ENCODE measurements at places on chromosomes 4 and X. TPM values are rescaled to one million over a fixed set of nuclear protein-coding genes. Genes with fewer than 3 reads are reported as not detected.
A peak's percentile ranks its signal among the peaks of the same experiment; 100 is the strongest.

DNA sequence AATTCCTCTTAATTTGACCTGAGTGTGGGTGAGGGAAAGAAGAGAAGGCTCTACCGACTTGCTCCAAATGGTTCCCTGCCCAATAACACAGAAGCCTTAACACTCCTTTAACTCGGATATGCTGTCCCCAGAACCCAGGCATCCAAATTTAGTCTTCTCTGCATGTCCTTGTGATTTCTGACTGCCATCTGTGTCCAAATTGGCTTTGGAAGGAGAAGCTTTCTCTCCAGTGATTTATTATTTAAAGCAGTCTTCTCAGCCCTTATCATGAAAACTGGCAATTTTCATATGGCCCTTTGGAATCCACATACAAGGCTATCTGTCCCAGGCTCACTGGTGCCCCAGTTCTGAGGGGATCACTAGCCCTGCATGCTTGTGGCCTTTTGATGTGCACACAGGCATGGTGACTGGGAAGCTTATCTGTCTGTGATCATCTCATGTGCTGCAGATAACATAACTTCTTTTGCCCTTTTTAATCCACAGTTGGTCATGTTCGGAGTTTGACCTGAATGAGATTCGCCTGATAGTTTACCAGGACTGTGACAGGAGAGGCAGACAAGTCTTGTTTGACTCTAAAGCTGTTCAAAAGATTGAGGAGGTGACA, 56.7 kb downstream of the FNIP2 start:
- peaks cover 60% of the 10 kb centered on the region for H3K4me1 ChIP-seq
- peaks cover 12% of the 10 kb centered on the region for H3K36me3 ChIP-seq
- DNase-seq, result no peak
- no peaks in the 10 kb centered on the region for H3K27me3 ChIP-seq
- peak overlapping the region; percentile 59 for H3K27ac ChIP-seq
- no peak overlapping the region for H3K4me3 ChIP-seq

DNA sequence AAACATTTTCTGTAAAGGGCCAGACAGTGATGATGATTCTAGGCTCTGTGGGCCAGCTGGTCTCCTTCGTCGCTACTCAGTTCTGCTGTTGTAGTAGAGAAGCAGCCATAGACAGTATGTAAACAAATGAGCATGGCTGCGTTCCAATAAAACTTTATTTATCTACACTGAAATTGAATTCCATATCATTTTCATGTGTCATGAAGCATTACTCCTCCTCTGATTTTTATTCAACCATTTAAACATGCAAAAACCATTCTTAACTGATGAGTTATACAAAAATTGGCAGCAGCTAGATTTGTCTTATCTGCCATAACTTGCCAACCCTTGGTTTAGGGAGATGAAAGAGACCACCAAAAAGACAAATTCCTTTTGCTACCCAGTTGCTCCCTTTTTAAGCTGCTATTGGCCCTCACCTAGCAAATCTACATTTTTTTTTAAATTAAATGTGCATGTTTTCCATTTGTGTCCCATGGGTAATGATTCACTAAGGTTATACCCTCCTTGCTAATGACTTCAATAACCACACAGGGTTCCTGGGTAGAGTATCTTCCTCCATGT, 309.9 kb downstream of the DHX15 start:
- H3K4me3 ChIP-seq, result no peak overlapping the region
- no peak for DNase-seq
- H3K36me3 ChIP-seq, result no peaks in the 10 kb centered on the region
- peaks cover 14% of the 10 kb centered on the region for H3K27me3 ChIP-seq
- H3K27ac ChIP-seq, result no peak overlapping the region
- no peaks in the 10 kb centered on the region for H3K4me1 ChIP-seq

DNA sequence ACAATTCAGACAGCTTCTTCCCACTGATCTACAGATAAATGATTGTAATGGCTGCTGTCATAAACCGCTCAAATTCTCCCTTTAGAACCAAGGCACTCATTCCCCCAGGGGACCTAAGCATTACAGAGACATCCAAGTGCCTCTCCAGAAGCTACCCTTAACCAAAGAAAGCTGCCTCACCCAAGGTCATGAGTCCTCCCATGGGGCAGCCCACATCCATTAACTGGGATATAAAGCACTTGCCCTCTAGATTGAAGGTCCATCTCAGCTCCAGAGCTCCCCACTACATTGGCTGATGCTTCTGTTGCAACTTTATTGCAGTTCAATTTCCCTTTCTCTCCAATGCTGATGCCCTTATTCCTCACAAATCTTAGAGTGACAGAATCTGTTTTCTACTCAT, 40.5 kb upstream of the DCAF8L2 start:
- no peaks in the 10 kb centered on the region for H3K4me1 ChIP-seq
- H3K36me3 ChIP-seq, result no peaks in the 10 kb centered on the region
- H3K4me3 ChIP-seq, result no peak overlapping the region

USP38 gene
- 14.4 TPM for total RNA-seq

FGFR3 gene
- 0.52 TPM for total RNA-seq

DNA sequence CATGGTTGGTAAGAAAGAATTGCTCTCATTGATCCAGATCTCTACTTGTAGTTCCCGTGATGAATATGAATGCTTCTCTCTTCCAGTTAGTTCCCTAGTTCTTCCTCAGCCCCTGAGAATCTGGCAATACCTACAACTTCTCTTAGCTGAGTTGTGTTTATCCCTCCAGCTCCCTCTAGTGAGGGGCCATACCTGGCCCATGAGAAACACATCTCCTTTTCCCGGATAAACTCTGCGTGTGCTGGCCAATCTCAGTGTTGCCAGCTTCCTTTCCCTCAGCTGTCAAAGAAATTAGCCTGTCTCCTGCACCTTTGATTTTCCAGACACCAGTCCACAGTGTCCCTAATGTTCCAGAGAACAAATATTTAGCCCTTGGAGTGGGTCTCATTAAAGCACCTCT, 5.7 kb downstream of the CBLL2 start:
- H3K27ac ChIP-seq, result no peak overlapping the region
- no peak overlapping the region for H3K4me3 ChIP-seq
- H3K4me1 ChIP-seq, result no peaks in the 10 kb centered on the region

ZNF81 gene
- 7.2 TPM for total RNA-seq

DNA sequence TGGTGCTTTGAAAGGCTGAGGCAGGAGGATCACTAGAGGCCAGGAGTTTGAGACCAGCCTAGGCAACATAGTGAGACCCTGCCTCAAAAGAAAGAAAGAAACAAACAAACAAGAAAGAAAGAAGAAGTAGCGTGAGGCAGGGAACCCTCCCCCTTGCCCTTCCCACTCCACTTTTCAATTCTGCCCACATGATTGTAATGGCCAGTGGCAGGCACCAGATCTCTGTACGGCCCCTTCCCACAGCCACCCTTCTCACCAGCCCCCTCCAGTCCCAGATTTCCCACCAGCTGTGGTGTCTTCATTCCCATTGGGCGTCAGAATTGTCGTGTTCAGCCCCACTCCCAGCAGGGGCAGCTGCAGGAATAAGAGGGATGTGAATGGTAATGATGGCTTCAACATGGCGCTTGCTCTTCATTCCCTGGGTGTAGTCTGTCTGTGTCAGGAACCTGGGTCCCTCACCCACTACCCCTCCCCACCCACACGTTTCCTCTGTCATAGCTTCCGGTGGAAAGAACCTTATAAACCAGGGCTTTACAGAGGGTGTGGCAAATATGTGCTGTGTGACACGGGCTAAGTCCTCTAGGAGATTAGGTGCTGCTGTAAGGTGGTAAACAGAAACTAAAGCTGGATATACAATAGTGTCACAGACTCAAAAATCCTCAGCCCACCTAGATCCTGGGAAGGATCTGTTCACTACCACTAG, at the start of gene IL2RG:
TSS of gene IL2RG (minus strand) at position 437 of the 703 bp plus-strand sequence. CDS start at position 399, 38 bp downstream.
- H3K36me3 ChIP-seq, result peaks cover 47% of the 10 kb centered on the region
- DNase-seq, result peak; percentile 87
- H3K4me3 ChIP-seq, result peak within 1 kb of the TSS; percentile 93
- peak within 1 kb of the TSS; percentile 95 for H3K27ac ChIP-seq
- peaks cover 37% of the 10 kb centered on the region for H3K4me1 ChIP-seq
- no peaks in the 10 kb centered on the region for H3K27me3 ChIP-seq

KCND1 gene
- 2.1 TPM for total RNA-seq

COX7B2 gene
- not detected for total RNA-seq

GRCh38 chr4:46444318-46445000, 54.5 kb upstream of the GABRA2 start:
- DNase-seq, result no peak
- no peak overlapping the region for H3K27ac ChIP-seq
- no peaks in the 10 kb centered on the region for H3K36me3 ChIP-seq
- H3K4me1 ChIP-seq, result no peaks in the 10 kb centered on the region
- H3K27me3 ChIP-seq, result no peaks in the 10 kb centered on the region

AFM gene
- not detected for total RNA-seq

DNA sequence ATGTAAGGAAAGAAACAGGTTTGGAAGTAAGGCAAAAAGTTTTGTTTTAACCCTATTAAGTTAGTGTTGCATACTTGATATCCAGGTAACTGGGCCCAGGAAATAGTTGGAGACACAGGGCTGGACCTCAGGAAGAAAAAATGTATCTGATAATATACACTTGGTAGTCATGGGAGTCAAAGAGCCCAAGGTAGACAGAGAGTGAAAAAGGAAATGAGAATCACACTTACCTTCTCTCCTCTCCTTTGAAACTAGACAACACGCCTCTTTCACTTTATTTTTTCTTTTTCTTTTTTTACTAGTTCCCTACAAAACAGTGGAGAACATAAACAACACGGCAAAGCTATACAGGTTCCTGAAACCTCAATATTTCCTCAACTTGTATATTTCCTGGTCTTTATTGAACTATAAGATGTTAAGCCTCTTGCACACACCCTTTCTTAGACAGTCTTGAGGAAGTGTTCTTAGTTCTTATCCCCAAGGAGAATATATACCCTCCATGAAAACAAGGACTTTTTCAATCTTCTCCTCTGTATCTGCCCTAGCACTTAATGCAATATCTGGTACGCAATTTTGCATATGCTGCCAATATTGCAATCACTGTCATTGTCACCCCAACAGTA, 27.2 kb downstream of the SYTL4 start:
- DNase-seq, result no peak
- H3K4me3 ChIP-seq, result no peak overlapping the region
- H3K36me3 ChIP-seq, result no peaks in the 10 kb centered on the region
- H3K27ac ChIP-seq, result no peak overlapping the region
- H3K4me1 ChIP-seq, result no peaks in the 10 kb centered on the region
- H3K27me3 ChIP-seq, result peaks cover 21% of the 10 kb centered on the region

- H3K4me1 ChIP-seq, result peaks cover 15% of the 10 kb centered on the region
- peaks cover 15% of the 10 kb centered on the region for H3K36me3 ChIP-seq
- no peak overlapping the region for H3K4me3 ChIP-seq
- H3K27ac ChIP-seq, result no peak overlapping the region
- DNase-seq, result peak; percentile 89
Observed at GRCh38 chr4:173288296-173288695, 45.9 kb downstream of the HMGB2 start.

TMEM154 gene
- total RNA-seq, result 17.3 TPM

SLC34A2 gene
- total RNA-seq, result not detected

DNA sequence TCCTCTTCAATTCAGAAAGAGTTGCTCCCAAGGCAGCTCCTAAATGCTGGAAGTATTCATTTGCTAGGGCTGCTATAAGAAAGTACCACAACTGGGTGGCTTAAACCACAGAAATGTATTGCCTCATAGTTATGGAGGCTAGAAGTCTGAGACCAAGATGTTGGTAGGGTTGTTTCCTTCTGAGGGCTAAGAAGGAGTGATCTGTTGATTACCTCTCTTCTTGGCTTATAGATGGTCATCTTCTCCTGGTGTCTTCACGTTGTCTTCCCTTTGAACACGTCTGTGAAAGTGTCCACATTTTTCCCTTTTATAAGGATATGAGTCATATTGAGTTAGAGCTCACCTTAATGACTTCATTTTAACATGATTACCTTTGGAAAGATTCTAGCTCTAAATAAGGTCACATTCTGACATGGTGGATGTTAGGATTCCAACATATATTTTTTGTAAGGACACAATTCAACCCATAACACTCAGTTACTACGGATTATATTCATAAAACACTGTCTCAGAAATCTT, 266.3 kb downstream of the SPATA18 start:
- peaks cover 7% of the 10 kb centered on the region for H3K27me3 ChIP-seq
- no peak overlapping the region for H3K27ac ChIP-seq
- no peaks in the 10 kb centered on the region for H3K36me3 ChIP-seq
- H3K4me1 ChIP-seq, result no peaks in the 10 kb centered on the region

MAGEC2 gene
- not detected for total RNA-seq

- H3K4me1 ChIP-seq, result peaks cover 11% of the 10 kb centered on the region
- no peak overlapping the region for H3K4me3 ChIP-seq
- no peak for DNase-seq
- H3K27me3 ChIP-seq, result no peaks in the 10 kb centered on the region
- H3K27ac ChIP-seq, result no peak overlapping the region
Observed at GRCh38 chr4:42786350-42787078, 106.0 kb upstream of the GRXCR1 start.

DNA sequence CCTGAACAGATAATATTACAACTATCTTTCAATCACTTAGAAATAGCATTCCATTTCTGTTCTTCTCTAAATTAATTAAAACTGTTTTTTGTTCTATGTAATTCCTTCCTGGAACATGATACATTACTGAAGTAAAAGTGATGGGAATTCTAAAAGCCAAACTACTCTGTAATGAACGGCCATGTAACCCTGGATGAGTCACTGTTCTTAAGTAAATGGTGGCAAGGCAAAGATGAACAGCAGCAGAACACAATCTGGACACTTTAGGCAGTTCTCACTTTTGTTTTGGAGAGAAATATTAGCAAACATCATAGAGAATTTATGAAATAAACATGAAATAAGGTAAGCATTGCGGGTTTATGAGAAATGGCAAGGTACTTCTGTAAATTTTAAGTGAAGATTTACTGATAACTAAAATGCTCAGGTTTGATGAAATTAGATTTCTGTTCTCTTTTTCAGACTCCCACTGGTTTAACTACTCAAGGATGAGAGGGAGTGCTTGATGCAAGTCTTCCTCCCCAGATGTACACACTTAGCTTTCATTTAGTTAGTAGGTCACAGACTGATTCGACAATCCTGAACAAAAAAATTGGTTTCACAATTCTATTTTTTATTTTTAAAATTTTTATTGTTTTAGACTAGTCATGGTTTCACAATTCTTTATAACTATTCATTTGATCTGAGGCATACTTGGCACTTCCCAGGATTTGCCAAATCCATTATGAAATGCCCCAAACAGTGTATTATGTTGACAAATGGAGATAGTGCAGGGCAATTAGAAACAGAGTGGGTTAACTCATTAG, 964 bp upstream of the GPR82 start:
- H3K27me3 ChIP-seq, result no peaks in the 10 kb centered on the region
- no peak overlapping the region for H3K27ac ChIP-seq
- H3K4me3 ChIP-seq, result no peak overlapping the region
- H3K4me1 ChIP-seq, result peaks cover 14% of the 10 kb centered on the region
- DNase-seq, result no peak
- peaks cover 23% of the 10 kb centered on the region for H3K36me3 ChIP-seq

DNA sequence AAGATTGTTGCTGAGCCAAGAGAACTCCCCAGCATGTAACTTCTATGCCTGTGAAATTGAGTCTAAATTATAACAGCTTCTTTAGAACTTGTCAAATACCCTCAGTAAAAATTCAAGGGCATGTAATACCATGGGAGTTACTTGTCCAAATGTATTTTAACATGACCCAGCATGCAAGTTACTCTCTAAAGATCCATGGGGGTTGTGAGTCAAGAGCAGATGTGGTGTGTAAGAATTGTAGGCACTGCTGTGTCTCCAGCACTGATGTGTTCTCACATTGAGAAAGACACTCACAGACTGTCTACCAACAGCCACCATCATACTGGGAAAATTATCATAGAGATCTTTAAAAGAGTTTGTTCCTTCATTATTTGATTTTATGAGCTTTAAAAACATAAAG, 237.4 kb upstream of the IL1RAPL1 start:
- H3K4me1 ChIP-seq, result no peaks in the 10 kb centered on the region
- H3K36me3 ChIP-seq, result no peaks in the 10 kb centered on the region
- no peak for DNase-seq
- H3K27ac ChIP-seq, result no peak overlapping the region
- no peaks in the 10 kb centered on the region for H3K27me3 ChIP-seq
- no peak overlapping the region for H3K4me3 ChIP-seq

APLN gene
- 0.36 TPM for total RNA-seq
